Muscle of back (tissue), 13 donors: ENCODE measurements at places on chromosomes 2 and 18. TPM values are rescaled to one million over a fixed set of nuclear protein-coding genes. Genes with fewer than 3 reads are reported as not detected.

DNA sequence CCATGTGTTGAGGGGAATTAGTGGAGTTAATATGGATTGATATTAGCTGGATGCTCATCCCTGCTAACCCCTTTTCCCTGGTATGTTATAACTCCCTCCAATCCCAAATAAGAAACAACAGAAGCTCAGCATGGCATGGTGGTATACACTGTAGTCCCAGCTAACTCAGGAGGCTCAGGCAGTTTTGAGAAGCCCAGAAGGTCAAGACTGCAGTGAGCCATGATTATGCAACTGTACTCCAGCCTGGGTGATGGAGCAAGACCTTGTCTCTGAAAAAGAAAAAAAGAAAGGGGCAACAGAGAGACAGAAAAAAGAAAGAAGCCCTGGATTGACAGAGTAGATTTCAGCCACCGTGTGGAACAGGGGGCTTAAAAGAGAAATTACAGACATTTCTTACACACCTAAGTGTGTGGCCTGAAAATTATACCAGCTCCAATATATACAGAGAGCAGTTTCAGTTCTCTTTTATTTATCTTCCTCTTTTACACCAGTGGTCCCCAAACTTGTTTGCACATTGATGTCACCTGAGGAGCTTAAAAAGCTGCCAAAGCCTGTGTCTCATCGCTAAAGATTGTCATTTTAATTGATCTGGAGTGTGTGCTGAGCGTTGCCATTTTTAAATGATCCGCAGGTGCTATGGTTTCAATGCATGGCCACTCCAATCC lies 203.6 kb downstream of the UBE2E3 start:
- no peak for DNase-seq

- DNase-seq: peak; percentile 53
Observed at GRCh38 chr18:64405161-64405560, 256.3 kb upstream of the LINC00305 start.

DNA sequence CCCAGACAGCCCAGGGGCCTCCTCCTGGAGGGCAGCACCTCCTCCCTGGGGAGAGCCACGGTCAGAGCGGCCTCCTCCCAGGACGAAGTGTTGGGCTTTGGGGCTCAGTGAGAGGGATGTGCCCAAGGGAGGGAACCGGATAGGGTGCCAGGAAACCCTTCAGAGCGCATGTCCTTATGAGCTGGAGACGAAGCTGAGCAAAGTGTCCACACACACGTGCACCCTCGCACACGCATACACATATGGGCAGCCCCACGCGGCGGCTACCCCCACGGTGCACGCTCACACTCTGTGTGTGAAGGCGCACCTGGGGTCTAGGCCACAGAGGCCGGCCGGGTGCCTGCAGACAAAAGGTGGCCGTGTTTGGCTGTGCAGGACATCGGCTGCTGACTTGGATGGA lies 106.1 kb upstream of the HDAC4 start:
- no peak for DNase-seq

DNA sequence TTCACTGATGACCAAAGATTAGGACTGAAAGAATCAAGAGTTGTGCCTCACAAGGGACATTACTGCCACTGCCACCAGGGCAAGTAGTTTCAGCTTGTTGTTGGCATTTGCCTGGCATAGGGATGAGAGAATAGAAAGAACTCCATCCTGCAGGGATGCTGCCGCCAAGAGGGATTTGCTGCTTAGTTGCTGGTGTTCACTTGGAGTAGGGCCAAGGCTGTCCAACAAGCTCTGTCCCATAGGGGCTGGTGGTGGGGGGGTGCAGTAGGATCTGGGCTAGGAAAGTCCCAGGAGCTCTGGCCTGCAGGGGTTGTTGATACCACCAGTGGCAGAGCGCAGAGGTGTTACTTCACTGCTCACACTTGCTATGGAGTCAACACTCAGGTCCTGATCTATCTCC lies 84.9 kb upstream of the MGAT4A start:
- DNase-seq: no peak

Gene CDH7
- polyA plus RNA-seq: 0.36 TPM
